ENCODE measurements at places on chromosomes 7 and 10.

- no peak for DNase-seq
Observed at GRCh38 chr7:154916856-154917807, 85.8 kb downstream of the PAXIP1 start.

GRCh38 chr7:48691788-48692187 is 232.6 kb upstream of the CDC14C start:
- no peak for DNase-seq

DNA sequence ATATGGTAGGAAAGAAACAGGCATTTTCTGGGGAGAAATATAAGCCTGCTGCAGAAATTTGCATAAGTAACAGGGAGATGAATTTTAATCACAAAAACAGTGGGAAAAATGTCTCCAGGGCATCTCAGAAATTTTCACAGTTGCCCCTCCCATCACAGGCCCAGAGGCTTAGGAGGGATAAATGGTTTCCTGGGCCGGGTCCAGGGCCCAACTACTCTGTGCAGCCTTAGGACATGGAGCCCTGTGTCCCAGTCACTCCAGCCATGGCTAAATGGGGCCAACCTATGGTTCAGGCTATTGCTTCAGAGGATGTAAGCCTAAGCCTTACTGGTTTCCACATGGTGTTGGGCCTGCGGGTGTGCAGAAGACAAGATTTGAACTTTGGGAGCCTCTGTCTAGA is 9.2 kb downstream of the OR6B1 start:
- no peak for DNase-seq

- no peak for DNase-seq
Observed at GRCh38 chr7:18494821-18495408, 634 bp upstream of the HDAC9 start.

DNA sequence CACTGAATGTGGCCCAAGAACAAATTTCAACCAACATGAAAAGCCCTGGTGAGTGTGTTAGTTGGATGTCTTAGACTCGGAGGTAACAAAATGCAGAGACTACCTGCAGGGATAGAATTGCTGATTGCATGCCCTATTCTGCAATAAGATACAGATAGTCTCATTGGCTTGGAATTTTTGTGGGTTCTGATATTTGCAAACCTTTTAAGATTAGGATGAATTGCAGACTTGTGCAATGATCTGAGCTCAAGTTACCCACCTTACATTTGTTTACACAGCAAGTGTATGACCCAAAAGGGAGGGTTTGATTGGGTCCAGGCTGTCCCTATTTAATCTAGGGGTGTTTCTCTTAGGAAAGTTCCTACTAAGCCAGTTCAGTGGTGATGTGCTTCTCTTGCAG is 45.4 kb downstream of the GPR37 start:
- no peak for DNase-seq

DNA sequence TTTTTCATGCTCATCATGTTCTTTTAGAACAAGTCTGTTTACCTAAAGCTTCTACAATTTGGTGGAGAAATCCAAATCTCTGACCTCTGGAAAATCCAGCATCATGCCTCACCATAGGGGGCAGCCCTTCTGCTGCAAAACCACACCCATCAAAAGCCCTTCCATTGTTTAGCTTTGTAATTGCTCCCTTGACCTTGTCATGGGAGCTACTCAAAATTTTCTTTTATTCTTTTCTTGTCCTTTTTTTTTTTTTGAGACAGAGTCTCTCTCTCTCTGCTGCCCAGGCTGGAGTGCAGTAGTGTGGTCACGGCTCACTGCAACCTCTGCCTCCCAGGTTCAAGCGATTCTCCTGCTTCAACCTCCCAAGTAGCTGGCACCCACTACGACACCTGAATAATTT is 234.4 kb downstream of the NEBL start:
- DNase-seq = no peak

GRCh38 chr7:1425292-1426136 is 33.8 kb downstream of the MICALL2 start:
- no peak for DNase-seq

DNA sequence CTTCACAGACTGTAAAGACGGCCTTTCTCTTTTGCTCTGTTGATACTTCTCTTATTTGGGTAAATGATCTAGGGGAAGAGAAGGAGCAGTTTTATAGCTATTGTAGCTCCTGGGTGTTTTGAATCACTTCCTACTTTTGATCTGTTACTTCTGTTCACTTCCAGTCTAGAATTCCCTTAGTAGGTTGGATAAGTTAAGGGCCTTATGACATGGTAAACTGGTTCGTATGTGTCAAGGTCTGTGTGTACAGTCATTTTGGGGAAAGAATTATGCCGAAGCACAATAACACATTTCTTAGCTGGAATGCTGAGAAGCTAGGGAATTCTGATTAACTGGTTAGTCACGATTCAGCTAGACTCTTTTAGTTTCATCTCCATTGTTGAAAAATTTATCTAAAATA is 8.1 kb downstream of the DENND10 start:
- DNase-seq = no peak

DNA sequence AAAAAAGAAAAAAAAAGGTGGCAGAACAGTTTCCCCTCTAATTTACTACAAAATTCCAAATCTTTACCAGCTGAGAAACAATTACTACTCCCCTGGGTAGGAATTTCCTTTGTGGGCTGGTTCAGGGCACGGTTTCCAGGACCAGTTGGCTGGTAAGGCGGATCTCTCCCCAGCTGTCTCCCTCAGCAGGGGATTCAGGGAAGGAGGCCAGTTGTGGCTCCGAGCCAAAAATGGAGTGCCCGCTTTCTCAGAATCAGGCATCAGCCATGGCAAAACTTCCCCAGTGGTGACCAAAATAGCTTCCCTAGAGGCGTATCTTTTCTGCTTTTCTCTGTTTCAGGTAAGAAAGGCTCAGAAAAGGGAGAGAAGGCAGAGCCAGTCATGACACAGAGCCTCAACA is 91.2 kb downstream of the ZNF22 start:
- no peak for DNase-seq

DNA sequence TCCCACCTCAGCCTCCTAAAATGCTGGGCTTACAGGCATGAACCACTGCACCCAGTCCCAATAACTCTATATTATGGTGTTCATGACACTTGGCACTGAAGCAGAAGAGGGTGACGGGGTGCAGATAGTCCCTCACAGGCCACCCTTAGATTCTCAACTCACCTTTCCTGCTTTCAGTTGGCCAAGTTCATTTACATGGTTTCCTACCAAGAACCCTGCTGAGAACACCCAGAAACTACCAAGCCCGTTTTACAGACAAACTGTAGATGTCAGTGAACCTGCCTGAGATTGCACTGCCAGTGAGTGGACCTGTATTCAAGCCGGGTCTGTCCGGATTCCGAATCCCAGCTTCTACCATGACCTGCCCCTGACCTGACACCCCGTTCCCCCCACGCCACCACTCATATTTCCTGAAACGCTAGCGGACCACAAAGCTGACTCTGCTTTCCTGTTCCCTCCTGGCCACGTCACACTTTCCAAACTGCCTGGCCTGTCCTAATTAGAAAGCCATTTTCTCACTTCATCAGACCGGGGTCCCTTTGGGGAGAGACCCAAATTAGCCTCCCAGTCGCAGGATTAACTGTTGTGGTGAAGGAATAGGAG is 17.3 kb downstream of the GRID2IP start:
- DNase-seq = no peak

GRCh38 chr7:17530741-17531421 is 232.4 kb downstream of the AHR start:
- no peak for DNase-seq

GRCh38 chr10:33025039-33025438 is 67.0 kb upstream of the ITGB1 start:
- DNase-seq = no peak

DNA sequence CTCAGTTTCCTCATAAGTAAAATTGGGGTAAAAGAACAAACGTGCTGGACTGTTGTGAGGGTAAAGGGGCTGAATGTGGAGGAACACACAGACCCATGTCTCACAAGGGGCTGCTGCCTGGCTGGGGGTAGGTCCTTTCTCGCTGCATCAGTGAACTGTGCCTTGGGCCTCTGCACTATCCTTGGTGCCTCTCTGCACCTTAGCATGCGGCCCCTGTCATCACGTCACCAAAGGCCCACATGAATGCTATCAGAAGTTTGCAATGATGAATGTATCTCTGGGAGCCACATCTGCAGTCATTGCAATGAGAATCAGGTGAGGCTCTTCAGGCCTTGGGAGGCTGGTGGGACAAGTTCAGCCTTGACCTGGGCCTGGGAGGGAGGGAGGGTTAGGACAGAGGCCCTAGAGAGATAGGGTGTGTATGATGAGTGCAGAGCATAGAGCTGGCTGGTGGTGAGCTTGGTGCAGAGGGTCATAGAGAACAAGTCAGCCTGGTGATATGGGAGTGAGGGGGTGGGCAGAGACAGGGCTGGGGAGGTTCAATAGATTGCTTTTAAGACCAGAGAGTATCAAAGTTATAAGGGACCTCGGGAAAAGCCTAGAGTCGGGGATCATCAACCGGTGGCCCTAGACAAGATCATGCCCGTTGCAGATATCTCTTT is 308.4 kb downstream of the RPS24 start:
- DNase-seq = no peak

GRCh38 chr10:121425623-121426022 is 172.6 kb downstream of the FGFR2 start:
- DNase-seq = no peak

- DNase-seq = no peak
Observed at GRCh38 chr7:36227223-36227622, 74.2 kb downstream of the EEPD1 start.

DNA sequence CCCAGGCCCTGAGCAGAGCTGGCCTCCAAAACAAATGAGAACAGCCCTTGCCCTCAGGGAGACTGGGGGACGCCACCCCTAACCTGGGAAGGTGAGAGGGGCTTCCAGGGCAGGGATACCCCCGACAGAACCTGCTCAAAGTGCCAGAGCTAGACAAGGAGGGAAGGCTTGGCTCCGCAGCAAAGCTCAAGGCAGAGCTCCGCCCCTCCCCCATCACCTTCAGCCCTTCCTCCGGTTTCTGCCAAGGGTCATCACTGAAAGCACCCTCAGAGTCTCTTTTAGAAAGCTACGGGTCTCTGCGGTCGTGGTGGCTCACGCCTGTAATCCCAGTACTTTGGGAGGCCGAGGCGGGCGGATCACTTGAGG is 73.4 kb upstream of the CUX1 start:
- DNase-seq = no peak

GRCh38 chr10:33776419-33777070 is 442.1 kb upstream of the NRP1 start:
- no peak for DNase-seq

DNA sequence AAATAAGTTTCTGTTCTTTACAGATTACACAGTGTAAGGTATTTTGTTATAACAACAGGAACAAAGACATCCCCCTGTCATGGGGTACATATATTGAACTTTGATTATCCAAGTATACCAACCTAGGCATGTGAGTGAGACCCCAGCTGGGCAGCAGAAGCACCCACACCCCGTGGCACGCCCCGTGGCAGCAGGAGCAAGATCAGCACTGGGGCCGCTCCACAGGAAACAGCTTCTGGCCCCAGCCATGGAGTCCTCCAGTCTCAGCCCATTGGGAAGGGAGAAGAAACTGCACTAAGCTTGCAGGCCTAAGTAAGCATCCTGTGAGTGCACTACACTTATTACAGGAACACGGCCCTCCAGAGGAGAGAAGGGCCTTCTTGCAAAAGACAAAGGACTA is 24.2 kb upstream of the TMEM72 start:
- DNase-seq = no peak

GRCh38 chr10:73916761-73917470 is 6.0 kb downstream of the PLAU start:
- no peak for DNase-seq

DNA sequence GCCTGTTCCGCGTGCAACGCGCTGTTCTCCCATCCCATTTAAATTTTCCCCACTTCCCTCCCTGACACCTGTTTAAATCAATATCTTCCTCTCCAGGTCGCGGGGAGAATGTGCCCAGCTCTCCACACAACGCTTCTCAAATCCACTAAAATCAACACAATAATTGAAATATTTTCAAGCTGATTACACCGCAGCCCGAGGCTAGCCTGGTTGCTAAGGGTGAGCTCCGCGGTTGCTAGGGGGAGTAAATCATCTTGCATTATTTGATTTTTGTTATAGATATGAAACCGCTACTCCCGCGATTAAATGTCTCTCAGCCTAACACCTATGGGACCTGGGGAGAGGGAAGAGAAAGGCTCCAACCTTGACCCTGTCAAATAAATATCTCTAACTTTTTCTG is 36.2 kb downstream of the UNCX start:
- DNase-seq = no peak

DNA sequence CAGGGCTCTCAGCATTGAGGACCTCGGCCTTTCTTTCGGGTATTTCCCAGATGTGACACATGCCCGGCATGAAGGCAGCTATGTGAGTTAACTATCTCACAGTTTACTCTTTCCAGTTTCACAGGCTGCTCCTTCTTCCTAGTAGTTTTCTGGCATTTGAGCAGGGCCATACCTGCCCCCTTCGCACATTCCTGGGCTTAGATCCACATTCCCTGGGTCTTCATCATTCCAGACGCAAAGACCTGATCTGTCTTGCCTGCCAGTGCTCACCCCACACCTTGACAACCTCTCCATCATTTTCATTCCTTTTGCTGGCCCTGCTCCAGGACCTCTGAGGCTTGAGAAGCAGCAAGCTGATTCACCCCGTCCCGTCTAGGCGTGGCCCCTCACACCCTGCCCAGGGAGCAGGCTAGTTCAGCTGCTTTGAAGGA is 227.5 kb downstream of the WDR11 start:
- no peak for DNase-seq

DNA sequence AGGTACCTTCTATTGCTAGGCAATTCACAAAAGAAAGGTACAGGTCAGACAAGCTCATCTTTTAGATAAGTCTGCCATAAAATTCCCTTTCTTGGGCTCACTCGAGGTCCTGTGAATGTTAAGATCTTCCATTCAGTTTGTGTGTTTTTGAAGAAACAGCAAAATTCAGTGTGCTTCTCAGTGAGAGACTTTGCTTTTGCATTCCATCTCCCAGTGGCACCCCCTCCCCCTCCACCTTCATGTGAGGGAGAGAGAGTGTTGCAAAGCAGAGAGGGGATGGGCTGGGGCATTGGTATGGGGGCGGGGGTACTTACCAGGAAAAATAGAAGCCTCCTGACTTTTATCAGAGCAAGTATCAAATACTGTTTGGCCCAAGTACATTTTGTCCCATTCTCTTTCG is 3.8 kb upstream of the TECTB start:
- no peak for DNase-seq

GRCh38 chr7:767941-768731 is 41.1 kb upstream of the PRKAR1B start:
- DNase-seq = no peak
